ENCODE measurements at places on chromosomes 1 and 21.

- no peak for DNase-seq
Measured at GRCh38 chr1:233337505-233337904, 10.0 kb downstream of the MAP3K21 start.

DNA sequence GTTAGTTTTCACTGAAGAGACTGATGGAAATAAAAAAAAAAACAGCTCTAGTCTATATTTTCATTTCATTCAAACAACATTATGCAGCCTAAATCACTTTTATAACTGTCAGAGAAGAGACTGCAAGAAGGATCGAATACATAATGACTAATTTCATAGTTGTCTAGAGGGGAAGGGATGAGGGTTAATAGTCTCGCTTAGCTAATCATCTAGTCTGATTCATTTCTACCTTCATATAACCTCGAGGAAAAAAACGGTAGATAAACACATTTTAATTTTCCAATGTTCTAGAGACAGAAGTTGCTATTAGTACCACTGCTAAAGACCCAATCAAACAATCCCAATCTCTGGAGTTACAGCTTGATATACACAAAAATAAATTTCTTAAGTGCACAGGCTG is 3.5 kb downstream of the FUBP1 start:
- DNase-seq, result no peak

DNA sequence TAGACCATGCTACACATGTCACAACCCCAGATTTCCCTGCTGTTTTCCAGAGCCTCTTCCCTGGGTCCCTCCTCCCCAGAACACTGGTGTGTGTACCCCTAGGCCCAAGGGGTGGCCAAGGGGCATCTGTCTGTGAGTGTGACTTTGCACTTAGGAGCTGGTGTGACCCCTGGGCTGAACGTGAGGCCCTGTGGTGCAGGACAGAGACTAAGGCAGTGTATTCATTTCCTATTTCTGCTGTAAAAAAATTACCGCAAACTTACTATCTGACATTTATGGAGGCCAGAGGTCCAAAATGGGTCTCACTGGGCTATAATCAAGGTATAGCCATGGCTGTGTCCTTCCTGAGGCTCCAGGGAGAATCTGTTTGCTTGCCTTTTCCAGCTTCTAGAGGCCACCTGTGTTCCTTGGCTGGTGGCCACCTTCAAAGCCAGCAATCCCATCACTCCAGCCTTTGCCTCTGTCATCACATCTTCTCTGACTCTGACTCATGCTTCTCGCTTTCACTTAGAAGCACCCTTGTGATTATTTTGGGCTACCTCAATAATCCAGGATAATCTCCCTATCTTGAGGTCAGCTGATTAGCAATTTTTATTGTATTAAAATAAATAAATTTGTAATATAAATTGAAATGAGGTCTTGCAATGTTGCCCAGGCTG is 24.0 kb upstream of the ELOA start:
- no peak for DNase-seq

DNA sequence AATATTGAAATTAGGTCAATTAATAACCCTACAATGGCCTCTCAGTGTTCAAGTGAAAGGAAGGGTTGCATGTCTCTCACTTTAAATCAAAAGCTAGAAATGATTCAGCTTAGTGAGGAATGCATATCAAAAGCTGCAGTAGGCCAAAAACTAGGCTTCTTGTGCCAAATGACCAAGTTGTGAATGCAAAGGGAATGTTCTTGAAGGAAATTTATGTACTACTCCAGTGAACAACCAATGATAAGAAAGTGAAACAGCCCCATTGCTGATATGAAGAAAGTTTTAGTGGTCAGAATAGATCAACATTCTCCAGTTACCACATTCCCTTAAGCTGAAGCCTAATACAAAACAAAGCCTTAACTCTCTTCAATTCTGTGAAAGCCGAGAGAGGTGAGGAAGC is 10.0 kb downstream of the MAEL start:
- DNase-seq, result no peak

- DNase-seq, result no peak
Measured at GRCh38 chr1:118184739-118185083, 317 bp downstream of the SPAG17 start.

GRCh38 chr21:17901458-17902079 is 82.4 kb upstream of the C21orf91 start:
- no peak for DNase-seq

GRCh38 chr1:192713921-192714320 is 78.0 kb downstream of the RGS13 start:
- DNase-seq, result no peak

- no peak for DNase-seq
Measured at GRCh38 chr21:38914528-38915293, 109.0 kb downstream of the ETS2 start.

DNA sequence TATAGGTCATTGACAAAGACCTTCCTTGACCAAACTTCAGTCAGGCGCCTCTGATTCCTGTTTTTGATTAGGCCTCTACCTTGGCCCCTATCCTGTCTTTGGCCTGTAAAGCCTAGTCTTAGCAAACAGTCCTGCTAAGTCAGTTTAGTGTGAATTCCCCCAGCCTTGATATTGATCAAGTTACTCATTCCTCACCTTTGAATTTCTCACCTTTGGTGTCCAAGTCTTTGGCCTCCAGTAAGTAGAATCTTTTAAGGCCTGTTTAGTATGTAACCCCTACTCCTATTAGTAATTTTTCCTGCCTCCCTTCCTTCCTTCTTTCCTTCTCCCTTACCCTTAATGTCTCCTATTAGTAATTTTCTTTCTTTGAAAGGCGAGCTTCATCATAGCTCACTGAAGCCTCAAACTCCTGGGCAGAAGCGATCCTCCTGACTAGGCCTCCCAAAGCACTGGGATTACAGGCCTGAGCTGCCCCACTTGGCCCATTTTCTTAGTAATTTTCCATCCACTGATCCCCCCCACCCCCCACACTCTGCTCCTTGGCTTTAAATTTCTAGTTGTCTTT is 13.0 kb upstream of the ZNF692 start:
- DNase-seq, result no peak

DNA sequence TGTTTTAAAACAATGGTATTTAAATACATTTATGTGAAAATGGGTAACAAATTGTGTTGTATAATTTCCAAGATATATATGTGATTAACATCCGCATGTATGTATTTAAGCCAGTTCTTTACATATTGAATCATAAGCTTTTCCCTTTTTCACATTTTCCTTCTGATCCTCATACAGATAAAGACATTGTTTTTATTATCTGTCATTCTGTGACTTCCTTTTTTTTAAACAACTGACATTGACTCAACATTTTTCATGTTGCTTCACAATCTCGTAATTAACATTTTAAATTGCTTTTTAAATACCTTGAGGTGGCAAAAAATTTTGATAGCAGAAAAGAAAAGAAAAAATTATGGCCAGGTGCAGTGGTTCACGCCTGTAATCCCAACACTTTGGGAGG is 1.4 kb downstream of the STXBP3 start:
- no peak for DNase-seq

DNA sequence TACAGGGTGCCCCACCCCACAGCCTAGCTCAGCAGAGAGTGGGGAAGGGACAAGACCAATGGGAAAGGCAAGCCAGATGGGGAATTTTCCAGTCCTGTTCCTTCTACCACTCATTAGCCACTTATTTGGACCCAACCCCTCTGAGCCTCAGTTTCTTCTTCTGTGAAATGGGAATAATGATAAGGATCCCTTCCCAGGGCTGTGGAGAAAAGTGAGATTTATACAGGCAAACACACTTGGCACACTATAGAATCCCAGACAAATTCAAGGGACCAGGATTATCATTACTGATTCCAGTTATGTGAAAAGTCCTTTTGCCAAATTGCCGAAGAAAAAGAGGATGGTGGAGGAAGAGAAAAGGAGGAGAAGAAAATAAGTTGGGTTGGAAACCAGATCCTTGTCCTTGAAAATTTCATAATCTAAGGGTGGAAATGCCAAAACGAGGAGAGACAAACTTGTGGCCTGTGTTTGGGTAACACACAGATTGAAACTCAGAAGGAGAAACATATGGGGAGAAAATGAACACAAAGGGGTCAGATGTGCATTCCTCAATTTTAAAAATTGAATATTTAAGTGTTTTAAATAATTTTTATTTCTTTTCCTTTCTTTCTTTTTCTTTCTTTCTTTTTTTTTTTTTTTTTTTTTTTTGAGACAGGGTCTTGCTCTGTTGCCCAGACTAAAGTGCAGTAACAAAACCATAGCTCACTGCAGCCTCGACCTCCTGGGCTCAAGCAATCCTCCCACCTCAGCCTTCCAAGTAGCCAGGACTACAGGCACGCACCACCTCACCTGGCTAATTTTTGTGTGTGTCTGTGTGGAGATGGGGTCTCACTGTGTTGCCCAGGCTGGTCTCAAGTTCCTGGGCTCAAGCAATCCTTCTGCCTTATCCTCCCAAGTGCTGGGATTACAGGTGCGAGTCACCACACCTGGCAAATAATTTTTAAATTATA is 9.6 kb downstream of the CAPN2 start:
- DNase-seq, result no peak

DNA sequence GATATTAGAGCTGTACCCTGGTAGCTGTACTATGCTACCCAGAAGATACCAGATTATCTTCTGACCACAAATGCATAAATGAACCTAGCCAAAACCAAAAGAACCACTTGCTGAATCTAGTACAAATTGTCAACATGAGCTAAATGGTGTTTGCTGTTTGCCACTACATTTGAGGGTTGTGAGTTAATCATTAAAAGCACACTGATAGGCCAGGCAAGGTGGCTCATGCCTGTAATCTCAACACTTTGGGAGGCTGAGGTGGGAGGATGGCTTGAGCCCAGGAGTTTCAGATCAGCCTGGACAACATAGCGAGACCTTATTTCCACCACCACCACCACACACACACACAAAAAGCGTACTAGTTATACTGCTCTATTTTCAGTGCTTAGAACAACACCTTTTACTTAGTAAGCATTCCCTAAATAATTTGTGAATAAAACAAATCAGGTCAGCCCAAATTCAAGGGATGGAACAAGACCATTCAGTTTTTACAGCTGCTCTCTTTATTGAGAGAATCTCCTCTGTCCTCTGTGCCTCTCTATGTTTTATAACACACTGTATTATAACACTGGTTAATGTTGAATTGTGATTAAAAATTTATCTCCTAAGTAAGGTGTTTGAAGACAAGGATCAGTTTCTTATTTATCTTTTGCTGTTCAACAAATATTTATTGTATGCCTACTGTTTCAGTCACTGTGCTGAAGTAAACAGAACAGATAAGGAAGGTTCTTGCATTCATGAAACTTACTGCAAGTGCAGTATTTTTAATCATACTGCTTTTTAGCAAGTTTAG is 44.0 kb downstream of the MAGI3 start:
- DNase-seq, result no peak

DNA sequence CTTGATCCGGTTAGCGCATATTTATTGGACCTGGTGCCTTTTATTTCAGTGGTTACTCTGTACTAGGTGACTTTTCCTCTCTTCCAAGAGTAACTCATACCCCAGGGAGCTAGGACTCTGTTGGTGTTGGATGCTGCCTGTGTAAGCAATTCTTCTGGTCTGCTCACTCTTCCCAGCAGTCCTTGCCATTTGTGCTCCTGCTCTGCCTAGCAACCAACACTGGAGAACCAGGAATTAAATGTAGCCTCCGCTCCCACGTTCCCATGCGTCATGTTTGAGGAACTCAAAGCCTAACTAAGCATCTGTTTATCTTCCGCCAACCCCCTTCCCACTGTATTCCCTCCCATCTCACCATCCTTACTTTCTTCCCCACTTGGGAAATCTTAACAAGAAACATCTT is 65.7 kb upstream of the RAVER2 start:
- no peak for DNase-seq

DNA sequence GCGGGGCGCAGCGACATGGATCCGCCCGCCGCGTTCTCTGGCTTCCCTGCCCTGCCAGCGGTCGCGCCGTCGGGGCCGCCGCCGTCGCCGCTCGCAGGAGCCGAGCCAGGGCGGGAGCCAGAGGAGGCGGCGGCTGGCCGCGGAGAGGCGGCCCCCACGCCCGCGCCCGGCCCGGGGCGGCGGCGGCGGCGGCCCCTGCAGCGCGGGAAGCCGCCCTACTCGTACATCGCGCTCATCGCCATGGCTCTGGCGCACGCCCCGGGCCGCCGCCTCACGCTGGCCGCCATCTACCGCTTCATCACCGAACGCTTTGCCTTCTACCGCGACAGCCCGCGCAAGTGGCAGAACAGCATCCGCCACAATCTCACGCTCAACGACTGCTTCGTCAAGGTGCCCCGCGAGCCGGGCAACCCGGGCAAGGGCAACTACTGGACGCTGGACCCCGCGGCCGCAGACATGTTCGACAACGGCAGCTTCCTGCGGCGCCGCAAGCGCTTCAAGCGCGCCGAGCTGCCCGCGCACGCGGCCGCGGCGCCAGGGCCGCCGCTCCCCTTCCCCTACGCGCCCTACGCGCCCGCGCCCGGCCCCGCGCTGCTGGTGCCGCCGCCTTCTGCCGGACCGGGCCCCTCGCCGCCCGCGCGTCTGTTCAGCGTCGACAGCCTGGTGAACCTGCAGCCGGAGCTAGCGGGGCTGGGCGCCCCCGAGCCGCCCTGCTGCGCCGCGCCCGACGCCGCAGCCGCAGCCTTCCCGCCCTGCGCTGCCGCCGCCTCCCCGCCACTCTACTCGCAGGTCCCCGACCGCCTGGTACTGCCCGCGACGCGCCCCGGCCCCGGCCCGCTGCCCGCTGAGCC is 459 bp downstream of the FOXE3 start:
- DNase-seq, result no peak

GRCh38 chr1:20172033-20172590 is 13.8 kb upstream of the UBXN10 start:
- no peak for DNase-seq

DNA sequence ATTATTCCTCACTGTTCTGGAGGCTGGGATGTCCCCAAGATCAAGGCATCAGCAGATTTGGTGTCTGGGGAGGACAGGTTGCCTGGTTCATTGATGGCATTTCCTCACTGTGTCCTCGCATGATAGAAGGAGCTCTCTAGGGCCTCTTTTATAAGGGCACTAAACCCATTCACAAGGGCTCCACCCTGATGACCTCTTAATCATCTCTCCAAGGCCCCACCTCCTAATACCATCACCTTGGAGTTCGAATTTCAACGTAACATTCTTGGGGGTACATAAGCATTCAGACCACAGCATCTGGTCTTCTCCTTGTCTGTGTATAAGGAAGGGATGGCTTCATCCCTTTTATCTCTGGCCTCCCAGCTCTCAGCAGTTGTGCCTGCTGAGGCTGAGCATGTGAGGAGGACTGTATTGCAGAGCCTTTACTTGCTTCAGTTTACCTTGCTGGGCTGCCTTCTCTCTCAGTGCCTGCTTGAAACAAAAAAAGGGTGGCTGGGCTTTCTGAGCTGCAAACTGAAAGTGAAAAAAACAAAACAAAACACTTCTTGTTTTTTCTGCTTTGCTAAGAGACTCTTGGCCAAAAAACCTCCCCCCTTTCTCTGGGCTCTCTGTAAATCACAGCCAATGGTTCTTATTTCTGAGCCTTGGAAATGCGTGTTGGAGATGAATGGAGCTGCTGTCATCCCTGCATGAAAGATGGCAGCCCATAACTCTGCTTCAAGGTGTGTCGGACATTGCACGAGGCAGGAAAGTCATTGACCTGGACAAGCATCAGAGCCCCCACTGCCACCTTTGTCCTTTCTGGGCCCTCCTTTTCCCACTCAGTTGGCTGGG is 75.8 kb downstream of the RHOU start:
- DNase-seq, result no peak
